ENCODE measurements at places on chromosomes 1 and 21.

DNA sequence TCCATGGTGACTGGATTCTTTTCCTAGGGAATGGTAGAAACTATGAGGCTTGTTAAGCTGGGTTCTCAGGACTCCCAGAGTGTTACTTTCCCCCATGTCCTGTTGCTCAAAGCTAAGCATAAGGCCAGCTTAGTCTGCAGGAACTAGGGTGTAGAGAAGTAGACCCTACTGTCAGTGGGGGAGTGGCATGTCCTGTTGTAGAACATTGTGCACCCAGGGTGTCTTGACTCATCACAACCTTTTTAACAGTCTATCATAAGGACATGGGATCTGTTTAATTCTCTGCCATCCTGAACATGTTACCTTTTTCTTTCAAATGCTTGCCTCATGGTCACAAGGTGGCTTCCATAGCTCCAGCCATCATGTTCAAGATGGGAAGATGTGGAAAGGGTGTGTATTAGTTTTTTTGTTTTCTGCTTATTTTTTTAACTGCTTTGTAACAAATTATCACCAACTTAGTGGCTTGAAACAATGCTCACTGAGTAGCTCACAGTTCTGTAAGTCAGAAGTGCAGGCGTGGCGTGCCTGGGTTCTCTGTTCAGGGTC is 17.4 kb downstream of the OBSCN start:
- DNase-seq, result no peak

- no peak for DNase-seq
Observed at GRCh38 chr1:204571128-204571527, 54.9 kb downstream of the MDM4 start.

- DNase-seq, result peak; percentile 56
Observed at GRCh38 chr1:245807954-245808719, 653.4 kb downstream of the KIF26B start.

DNA sequence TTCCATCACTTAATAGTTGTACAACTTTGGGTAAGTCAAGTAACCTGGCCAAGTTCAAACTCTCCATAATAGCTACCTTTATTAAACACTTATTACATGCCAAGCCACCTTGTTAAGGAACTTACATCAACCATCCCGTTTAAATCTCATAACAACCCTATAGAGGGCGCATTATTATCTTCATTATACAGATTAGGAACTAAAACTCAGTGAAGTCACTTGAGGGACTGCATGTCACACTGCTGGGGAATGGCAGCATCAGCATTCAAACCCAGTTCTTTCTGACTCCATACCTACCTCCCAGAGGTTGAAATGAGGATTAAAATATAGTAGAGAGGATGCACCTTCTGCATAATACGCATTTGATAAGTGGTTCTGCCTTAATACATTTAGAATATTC is 47.1 kb upstream of the PLA2G2C start:
- DNase-seq, result no peak

GRCh38 chr1:155218854-155219591 is 10.5 kb downstream of the MTX1 start:
- DNase-seq, result no peak

GRCh38 chr1:112711670-112712069 is 3.5 kb downstream of the PPM1J start:
- no peak for DNase-seq

- DNase-seq, result no peak
Observed at GRCh38 chr1:109784551-109785252, 21.0 kb upstream of the EPS8L3 start.

- no peak for DNase-seq
Observed at GRCh38 chr1:235023711-235024439, 104.8 kb downstream of the TOMM20 start.

All from left lung (tissue), 14 donors.